ENCODE measurements at places on chromosomes 2 and 18.

DNA sequence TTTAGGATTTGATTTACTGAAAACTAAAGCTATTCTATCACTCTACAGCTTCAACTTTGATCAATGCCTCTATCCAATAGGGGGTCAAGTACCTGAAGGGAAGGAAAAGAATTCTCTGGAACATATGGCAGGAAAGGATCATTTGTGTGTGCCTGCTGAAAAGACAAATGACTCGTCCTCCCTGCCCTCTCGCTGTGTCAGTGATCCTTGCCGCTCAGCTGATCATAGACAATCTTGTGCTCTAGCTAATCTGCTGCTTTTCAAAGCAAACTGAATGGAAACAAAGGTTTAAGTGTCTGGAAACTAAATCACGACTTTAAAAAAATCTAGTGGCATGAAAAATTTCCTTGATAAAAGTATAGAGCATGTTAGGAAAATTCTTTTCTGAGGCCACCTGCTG lies 75.6 kb upstream of the CPO start:
- no peak for DNase-seq

- no peak for DNase-seq
These were observed 4.8 kb downstream of the HNRNPA3 start for GRCh38 chr2:177217247-177217843.

GRCh38 chr2:42562474-42563144 lies 5.8 kb upstream of the MTA3 start:
- DNase-seq, result no peak

- DNase-seq, result no peak
These were observed 87.6 kb downstream of the TTC27 start for GRCh38 chr2:32715391-32715841.

DNA sequence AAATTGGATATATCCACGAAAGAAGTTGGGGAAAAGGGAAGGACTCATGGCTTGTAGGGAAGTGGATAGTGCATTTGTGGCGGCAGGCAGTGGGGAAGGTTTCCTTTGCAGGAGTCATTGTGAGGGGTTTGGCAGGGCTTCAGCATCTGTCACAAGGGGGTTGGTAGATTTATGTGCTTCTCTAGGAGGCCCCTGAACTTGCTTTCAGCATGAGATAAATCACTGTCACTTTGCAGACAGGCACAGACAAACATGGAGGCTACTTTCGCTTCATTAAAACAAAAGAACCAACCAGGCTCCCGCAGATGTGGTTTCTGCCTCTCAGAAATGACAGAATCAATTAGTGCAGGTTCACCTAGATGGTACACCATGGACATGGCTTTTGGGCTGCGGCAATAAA lies 340.7 kb downstream of the TGIF1 start:
- DNase-seq, result no peak

DNA sequence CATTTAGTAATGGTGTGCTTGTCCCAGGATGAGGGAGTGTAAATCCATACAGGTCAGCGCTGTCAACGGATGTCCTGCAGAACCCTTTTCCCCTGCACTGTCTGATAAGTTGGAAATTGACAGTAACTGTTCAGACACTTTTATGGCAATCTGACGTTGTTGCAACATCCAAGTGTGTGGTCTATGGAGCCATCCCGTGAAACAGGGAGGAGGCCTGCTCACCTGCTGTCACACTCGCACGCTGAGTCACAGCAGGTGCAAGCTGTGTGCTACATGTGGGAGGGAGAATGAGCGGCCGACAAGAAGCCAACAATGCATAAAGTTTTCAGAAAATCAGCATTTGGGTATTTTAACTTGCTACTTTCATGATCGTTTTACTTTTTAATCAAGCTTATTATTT lies 43.7 kb upstream of the RMDN2 start:
- DNase-seq, result peak; percentile 49

DNA sequence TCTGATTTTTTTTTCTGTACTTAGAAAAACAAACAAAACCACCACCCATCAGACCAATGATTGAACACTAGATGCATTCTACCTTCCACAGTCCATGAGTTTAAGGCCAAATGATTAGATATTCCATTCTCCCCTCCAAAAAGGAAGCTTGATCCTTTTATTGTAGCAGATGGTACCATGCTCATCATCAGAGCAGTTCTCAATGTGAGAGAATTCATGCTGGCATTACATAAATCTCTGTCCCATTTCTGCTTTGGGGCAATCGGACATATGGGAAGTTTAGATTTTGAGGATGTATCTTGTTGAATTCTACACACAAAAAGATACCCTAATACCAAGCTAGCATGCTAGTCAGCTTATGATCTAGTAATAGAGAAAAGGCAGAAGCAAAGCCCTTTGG lies 186.6 kb downstream of the RAD51AP2 start:
- no peak for DNase-seq

Data from SHP77 treated with DMSO at 0.1 percent for 48 hours (cell line).